ENCODE measurements at places on chromosomes 3 and 15.

GRCh38 chr3:187920913-187921312, 175.6 kb upstream of the BCL6 start:
- DNase-seq, result no peak

GRCh38 chr3:36482256-36482655, 102.0 kb downstream of the STAC start:
- no peak for DNase-seq

DNA sequence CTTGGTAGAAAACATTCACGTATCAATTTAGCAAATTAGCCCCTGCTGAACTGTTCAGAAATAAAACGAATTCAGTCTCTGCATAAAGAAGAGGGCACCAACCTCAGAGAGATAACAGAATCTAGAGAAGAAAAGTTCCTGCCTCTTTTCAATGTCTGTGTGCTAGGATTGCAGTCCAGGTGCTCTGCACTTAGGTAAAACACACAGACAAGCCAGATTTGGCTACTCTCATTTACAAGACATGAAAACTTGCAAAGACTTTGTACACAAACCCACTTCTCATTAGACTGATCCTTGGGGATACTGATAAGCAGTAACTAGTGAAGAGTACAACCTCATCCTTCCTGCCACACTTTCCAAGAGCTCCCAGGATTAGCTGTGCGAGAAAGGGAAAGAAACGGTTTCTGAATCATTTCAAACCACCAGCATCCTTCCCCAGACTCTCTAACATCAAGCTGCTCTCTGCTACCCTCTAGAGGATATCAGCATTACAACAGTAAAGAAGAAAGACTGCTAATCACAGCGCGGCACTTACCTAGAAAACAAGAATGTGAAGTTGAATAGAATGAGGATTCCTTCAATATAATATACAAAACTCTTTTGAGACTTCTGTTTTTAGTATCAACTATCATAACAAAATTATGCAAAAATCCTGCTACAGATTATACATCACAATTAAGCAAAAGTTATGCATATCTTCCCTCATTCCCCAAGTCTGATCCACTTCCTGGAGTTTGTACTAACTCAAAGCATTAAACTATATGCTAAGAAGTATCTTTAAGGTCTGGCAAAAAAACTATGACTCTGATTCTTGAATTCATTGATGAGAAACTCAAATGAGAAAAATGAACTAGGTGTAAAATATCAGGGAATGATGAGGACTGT, 306.4 kb downstream of the MAGI1 start:
- DNase-seq, result peak; percentile 39

- DNase-seq, result peak; percentile 77
Measured at GRCh38 chr15:44711743-44712345, 527 bp downstream of the B2M start.

GRCh38 chr15:55402707-55403106, 5.5 kb downstream of the CCPG1 start:
- DNase-seq, result no peak

GRCh38 chr3:31621314-31621713, 88.6 kb downstream of the STT3B start:
- DNase-seq, result no peak

GRCh38 chr3:161020256-161020655, 84.9 kb downstream of the B3GALNT1 start:
- DNase-seq, result no peak

DNA sequence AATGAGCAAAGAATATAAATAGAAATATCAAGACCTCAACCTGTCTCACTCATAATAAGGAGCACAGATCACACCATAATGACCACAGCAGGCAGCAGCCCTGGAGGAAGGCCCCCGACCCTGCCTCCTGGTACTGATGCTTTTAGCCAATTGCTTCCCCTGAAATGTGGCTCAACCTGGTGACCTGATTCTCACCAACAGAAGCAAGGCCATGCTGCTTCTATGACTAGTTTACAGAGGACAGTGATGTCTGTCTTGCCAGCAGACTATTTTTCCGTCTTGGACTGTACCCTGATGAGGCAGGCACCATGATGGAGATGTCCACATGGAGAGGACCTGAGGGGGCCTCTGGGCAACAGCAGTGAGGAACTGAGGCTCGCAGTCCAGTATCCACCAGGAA, 18.0 kb downstream of the SLC41A3 start:
- DNase-seq, result no peak

DNA sequence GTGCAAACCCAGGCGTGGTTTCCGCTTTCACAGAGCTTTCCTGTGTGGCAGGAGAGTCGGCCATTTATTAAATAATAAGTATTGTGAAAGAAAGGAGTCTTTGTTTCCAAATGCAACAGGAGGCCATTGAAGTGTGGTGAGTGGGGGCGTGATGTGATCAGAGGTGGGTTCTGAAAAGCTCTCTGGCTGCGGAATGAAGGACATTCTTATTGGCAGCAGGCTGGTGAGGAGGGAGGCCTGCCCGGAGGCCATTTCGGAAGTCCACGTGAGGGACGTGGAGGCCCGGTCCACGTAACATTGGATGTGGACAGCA, 11.1 kb downstream of the ARNT2 start:
- DNase-seq, result no peak
